Activated naive CD8-positive, alpha-beta T cell treated with anti-CD3 and anti-CD28 coated beads for 36 hours (primary cell): ENCODE measurements at places on chromosomes 6 and 20.

GRCh38 chr6:21824431-21825177 lies 231.1 kb downstream of the SOX4 start:
- no peak for DNase-seq

GRCh38 chr6:82589509-82590206 lies 226.0 kb downstream of the TPBG start:
- DNase-seq: no peak

- no peak for DNase-seq
Measured at GRCh38 chr20:10522328-10522727, 87.2 kb downstream of the SLX4IP start.

DNA sequence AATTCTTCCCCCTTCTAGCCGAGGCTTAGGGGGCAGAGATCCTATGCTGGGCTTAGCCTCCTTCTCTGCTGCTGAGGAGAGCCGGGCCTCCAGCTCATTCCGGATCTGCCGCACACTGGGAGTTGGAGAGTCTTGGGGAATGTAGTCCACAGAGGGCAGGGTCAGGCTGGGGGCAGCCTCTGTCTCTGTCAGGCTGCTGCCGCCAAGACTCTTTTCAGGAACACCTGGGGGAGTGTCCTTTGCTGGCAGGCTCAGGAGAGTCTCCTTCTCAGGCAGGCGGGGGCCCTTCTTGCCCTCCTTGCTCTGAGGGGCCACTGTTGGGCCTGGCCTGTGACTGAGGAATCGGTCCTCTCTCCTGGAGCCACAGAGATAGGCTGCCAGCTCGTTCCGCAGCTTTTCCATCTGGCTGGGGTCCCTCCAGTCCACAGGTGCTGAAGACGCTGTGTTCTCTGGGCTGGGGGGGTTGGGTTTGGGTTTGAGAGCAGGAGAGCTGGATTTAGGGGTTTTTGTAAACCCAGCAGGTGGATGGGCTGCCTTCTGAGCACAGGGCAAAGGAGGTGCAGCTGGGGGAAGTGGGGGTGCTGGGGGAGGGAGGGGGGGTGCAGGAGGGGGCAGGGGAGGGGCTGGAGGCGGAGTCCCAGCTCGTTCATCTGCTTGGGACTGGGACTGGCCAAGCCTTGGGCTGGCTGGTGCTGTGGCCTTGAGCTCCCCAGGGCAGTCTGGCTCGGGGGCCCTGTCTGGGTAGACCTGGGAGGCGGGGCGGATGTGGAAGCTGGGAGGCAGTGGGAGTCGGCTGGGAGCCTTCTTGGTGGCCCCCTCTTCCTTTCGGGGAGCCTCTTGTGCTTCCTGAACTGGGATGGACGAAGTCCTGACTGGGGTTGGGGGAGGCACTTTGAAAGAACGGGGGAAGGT lies 36.1 kb downstream of the C6orf132 start:
- DNase-seq: no peak

GRCh38 chr6:165605182-165605875 lies 57.7 kb downstream of the PDE10A start:
- no peak for DNase-seq

- no peak for DNase-seq
Measured at GRCh38 chr6:145811741-145812140, 2.9 kb downstream of the FBXO30 start.

- DNase-seq: no peak
Measured at GRCh38 chr6:12903246-12903645, 186.7 kb downstream of the PHACTR1 start.

DNA sequence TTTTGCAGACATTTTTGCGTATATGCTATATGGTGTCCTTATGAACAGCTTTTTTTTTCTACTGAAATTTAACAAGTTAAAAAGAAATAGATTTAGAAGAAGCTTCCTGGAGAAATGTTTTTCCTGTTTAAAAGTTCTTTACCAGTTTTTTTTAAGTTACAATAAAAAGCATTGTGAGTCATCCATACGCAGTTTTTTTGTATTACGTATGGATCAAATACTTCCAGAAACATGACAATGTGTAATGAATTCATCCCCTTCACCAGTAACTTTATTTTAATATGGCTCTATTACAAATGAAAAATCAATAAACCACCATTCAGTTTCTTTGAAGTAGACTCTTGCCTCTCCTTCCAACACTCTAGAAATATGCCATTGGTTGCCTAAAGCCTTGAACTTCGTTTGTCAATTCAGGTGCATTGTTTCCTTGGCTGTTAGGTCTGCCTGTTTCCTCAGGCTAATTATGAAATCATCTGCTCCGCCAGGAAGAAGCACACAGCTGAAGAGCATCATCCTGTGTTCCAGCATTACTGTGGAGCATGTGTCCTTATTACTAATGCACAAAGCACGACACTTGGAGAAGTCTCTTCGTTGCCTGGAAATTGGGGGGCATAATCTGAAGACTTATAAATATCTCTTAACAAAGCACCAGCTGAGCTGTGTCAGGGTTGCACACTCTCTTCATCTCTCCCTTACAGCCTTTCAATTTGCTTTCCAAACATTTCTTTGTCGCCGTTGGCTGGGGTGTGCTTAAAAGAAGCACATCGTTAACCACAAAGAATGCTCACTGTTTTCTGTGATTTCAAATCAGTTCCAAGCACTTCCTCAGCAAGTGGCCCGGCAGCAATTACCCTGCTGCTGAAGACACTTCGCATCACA lies 9.6 kb downstream of the MOXD1 start:
- no peak for DNase-seq

- no peak for DNase-seq
Measured at GRCh38 chr20:56420940-56421688, 9.1 kb downstream of the CASS4 start.

DNA sequence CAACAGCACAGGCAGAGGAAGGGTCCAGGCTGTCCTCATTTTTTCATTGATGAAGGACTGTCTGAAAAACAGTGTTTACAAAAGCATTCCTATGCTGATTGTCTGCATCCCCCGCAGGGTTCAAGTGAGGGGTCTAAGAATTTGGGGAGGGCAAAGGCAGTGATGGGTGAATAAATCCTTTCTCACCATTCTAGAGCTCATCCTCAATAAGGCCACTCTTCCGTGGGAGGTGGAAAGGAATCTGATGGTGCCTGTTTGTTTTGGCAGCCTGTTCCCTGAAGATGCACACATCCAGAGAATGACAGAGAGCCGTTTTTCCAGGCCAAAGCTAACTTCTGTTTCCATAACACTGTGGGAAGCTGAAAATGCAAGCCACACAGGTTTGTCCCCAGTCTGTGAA lies 164.5 kb downstream of the MOXD1 start:
- DNase-seq: no peak

DNA sequence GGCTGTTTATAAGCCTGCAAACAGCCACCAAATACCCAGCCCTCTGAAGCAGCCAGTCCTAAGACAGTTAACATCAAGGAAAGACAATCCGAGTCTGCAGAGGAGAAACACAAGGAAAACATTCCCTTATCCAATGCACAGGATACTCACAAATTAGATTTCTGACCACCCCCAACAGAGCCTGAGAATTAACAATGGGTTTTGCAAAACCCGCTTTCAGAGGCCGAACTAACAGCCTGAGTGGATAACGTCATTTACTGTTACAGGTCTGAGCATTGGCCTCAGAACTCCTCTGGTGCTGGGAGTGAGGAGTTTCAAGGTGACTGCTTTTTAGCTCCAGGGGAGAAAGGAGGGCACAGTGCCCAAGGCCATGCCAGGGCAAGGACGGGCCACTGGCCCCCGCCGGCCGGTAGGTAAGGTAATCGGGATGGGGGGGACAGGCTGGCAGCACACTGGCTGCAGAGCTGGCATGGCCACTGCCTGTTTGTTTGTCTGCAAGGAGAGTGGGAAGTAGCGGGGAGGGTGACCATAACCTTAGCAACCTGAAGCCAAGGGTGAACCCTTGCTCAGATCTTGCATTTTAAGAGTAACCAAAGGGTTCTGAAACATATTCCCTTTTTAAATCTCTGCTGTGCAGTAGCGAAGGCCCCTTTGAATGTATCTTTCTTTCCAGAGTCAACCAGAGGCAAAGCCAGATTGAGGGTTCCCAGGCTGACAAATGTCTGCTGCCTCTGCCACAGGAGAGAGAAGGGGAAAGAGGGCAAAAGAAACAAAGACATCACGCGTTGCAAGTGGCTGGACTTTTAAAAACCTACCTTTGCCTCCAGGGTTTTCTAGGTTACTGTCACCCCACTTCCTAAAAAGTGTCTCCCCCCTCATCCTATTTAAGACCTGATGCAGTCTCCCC lies 3.9 kb downstream of the ZMYND8 start:
- DNase-seq: no peak

DNA sequence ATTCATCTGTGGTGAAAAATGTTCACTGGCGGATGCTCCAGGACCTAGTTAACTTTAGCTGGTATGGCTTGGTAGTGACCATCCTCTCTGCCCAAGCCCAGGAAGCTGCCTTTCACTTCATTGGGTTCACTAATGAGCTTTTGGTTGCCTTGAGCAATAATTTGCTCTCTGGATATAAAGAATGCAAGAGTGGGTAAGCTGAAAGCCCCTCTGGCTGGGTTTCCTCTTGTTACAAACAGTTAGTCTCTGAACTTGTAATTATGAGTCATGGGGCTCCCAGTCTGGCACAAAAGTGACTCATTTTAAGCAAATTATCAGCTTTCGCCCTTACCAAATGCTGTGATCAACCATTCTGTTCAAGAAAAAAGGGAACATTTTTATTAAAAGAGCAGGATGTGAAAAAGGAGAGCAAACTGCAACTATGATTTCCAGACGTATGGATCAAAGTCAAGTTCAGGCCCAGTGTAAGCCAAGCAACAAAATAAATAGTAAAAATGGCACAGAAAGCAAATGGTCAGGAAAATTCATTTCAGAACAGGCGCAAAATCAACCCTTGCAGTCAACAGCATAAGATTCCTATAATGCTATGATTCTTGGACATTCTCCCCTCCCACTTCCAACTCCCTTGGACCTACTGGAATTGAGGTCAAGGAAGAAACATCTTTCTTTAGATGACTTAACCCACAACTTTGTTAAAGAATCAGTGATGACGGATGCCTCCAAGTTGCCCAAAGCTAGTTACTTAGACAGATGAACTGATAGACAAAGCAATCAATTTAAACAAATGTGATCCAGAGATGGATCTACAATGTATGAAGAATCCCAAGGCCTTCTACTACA lies 130.0 kb upstream of the KCNK16 start:
- DNase-seq: no peak

DNA sequence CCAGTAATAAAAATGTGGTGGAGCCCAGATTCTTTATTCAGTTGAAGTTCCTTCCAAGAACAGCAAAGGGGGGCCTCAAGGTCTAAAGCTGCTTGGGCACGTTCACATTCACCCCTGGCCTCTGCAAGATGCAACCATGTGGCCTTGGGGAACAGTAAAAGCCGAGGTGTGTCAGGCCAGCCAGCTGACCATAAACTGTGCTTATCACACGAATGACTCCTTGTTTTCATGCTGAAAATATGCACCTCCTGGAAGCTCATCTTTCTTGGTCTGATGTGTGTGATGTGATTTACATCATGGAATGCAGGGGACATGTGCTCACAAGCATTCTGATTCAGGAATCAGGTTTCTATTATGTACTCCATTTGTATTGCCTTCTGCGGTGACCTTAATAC lies 211.6 kb upstream of the MARCKS start:
- no peak for DNase-seq

GRCh38 chr6:106005013-106005412 lies 81.1 kb upstream of the PRDM1 start:
- no peak for DNase-seq

- DNase-seq: no peak
Measured at GRCh38 chr6:148407372-148407771, 64.7 kb downstream of the SASH1 start.

DNA sequence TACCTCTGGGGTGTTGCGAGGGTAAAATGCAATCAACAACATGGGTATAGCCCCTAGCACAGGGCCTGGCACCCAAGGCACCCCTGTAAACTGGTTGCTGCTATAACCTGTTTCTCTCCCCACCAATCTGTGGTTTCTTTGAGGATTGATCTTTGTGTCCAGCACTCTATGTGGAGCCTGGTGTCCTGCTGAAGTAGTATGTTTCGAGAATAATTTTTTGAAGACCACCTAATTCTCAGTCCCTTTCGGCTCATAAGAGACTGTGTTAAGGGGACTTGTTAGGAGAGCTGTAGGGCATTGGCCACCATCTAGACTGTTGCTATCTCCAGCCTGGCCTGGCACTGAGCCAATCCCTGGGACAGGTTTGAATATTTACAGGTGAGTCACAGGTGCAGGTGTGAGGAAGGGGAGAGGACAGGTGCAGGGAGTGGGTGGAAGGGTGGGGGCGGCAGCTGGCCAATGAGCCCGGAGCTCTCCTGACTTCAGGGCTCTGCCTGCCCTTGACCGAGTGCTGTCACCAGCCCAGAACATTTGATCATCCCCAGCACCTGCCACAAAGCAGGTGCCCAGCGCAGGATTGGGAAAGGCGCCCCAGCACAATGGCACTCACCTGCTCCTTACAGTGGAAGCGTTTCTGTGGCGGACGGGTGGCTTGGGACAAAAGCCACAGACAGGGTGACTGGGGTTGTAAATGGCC lies 8.1 kb upstream of the C20orf144 start:
- DNase-seq: no peak

DNA sequence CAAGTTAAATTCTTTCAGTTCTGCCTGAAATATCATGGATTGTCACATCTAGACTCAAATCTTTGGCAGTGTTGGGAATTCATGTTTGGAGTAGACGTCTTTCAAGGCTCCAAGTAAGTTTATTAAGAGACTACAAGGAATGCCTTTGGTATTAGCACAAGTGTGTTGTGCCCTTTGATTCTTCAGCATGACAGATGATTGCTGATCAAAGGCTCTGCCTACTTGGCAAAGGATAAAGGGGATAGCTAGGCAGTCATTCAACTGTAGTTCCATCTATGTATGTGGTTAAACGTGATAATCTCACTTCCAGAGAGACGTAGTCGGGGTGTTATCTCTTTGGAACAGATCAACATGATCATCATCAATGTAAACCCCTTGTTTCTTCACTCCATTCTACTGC lies 86.2 kb downstream of the SPTLC3 start:
- no peak for DNase-seq

GRCh38 chr6:136551103-136551502 lies 881 bp upstream of the MAP7 start:
- no peak for DNase-seq

DNA sequence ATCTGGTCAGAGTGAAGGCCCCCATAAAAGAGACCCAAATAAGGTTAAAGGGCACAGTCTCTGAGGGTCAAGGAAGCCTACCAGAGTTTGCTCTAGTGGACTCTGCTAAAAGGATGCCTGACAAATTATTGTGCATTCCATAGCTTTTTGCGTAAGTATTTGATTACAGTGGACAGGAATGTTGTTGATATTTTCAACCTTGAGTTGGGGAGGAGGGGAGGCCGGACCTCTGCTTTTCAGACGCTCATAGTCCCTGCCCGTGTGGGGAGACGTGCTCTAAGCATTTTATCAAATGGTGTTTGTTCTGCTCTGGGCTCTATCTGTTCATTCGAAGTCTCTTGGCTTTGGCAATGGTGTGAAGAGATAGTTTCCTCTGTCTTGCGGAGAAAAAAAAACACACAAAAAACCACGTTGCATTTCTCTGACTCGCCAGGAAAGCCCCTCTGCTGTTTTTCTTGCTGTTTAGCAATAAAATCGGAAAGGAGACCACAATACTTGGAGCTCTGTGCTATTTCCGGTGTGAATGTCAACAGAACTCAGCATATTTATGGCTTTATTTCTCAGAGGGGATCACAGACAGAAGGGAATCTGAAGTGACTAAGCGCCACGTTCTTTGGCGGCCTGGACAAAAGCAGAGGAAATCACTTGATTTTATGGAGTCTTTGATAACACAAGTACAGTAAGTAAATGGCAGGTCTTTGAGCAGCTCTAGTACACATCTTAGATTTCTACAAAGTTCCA lies 159.8 kb downstream of the ZFP64 start:
- peak; percentile 19 for DNase-seq
